ENCODE measurements at places on chromosomes 3 and 15.

DNA sequence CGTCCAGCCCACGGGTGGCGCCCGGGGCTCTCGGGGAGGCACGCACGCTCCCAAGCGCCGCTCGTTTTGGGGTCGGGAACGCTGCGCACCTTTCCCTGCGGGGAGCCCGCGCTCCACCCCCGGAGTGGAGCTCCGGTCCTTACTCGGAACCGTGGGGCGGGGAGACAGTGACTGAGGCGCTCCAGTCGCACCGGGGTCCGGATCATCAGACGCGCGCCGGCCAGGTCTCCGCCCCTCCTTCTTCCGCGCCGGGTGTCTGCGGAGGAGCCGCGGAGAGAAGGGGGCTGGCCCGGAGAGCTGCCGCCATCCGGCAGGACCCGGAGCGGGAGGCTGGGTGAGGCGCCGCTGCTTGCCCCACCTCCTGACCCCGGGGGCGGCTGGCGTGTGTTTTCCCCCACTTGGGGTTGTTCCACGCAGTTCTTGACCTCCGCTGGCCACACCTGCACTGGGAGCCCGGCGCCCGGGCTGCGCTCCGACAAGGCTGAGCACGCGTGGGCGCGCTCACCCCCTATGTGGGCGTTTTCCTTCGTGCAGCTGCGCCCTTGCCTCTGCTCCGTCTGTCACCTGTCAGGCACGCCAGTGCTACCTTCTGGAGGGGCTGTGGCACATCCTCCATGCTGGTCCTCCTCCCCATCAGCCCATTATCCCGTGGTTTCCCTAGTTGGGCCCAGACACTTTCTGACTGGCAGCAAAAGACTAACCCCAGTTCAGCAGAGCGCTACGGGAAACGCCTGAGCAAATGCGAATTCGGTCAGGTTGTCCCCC is at the start of gene MCF2L2:
Gene MCF2L2 (minus strand): TSS at position 173 of the 765 bp plus-strand sequence. CDS start 642 bp downstream, outside the sequence.
- peak; percentile 61 for DNase-seq

DNA sequence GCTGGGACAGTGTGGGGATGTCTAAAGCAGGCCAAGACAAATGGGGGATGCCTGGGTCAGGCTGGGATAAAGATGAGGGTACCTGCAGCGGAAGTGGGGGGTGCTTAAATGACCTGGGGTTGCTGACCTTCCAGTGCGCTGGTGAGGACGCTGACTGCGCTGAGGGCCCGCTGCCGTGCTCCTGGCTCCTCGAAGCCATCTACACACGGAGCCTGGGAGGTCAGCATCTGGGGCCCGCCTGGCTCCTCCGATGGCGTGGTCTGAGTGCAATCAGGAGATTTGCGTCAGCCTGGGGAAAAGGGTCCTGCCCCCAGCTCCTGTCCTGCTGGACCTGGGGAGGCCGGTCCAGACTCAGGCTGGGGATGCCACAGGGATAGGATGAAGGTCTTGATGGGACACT is 50.7 kb downstream of the SCN5A start:
- DNase-seq, result no peak

DNA sequence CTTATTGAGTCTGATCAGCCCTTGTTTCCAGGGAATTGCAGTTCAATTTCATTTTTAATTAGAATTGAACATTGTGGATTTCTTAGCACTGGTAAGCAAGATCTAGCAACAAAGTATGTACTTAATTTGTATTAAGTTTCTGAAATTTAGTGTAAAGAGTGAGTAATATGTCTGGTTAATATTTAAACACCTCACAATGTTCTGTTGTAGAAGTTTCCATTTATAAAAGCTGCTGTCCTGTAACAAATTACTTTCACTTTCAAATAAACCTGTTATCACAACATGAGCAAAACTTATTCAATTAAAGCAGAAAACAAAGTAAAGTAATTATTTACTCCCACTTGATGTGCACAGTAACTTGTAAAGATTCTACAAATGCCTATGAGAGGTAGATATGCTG is 448.5 kb downstream of the NAALADL2 start:
- no peak for DNase-seq

DNA sequence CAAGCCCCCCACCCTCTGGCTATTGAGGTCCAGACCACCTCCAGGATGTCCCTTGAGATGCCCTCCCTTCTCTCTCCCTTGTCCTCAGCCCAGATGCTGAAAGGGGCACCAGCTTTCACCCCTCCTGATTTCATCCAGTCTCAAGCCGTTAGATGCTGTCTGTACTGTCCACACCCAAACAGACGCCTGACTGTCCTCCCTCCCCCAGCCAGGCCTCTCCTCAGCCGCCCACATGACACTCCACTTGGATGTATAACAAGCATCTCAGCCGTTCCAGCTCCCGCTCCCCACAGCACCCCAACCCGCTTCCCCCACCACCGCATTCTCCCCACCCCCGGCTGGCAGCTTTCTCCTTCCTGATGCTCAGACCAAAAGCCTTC is 25.0 kb upstream of the CYP11A1 start:
- no peak for DNase-seq

- DNase-seq, result no peak
Measured at GRCh38 chr3:138657508-138657907, 48.9 kb downstream of the FAIM start.

GRCh38 chr3:46065294-46065705 is 38.0 kb upstream of the XCR1 start:
- DNase-seq, result peak; percentile 15

DNA sequence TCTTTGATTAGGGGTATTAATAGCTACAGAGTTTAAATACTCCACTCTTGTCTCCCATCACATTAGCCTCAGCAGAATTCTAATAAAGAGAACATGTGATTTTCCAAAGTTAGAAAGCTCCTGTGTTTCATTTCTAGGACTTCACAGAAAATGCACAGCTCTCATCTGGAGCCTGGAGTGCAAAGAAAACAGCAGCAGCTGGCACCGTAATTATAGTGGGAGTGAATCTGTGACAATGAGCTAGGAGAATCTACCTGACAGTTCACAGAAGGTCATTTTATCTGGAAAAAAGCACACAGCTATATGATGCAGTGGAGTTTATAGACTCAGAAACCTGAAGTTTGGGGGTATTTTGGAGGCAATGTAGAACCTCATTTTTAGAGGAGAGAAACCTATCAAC is 5.4 kb upstream of the TRIM59 start:
- no peak for DNase-seq

- DNase-seq, result no peak
Measured at GRCh38 chr3:56887402-56888025, 85.8 kb upstream of the ARHGEF3 start.

- DNase-seq, result peak; percentile 65
Measured at GRCh38 chr3:16357186-16358121, 92.4 kb downstream of the OXNAD1 start.

DNA sequence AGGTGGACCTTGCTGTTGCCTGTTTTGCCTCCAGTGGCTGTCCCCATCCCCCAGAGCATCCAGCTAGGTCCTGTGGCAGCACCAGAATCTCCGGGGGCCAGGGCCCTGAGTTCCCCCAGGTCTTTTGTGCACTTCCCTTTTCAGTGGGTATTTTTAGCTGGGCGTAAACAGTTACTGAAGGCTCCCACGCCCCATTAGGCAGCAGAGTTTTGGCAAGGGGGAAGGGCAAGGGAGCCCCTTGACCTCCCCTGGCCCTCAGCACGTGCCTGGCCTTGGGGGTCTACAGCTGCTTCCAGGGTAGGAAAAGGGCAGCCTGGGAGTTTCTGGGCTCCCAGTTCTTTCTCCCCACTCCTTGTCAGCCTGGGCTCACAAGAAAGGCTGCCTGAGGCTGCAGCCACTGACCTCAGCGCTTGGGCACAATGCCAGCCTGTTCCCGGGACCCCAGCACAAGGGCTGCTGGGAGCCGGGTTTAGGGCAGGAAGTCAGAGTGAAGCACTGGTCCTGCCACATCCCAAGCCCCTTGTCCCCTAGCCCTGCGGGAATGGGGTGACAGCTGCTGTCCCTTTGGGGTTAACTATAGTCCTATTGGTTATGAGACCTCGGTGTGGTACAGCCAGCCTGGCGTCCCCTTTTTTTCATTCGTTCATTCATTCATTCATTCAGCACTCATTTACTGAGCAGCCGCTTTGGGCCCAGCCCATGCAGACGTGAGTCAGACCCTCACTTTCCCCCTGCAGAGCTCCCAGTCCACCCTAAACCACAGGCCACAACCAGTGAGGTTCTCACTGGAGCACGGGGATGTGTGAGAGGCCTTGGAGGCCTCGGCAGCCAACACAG is 8.4 kb downstream of the CSK start:
- peak; percentile 94 for DNase-seq

DNA sequence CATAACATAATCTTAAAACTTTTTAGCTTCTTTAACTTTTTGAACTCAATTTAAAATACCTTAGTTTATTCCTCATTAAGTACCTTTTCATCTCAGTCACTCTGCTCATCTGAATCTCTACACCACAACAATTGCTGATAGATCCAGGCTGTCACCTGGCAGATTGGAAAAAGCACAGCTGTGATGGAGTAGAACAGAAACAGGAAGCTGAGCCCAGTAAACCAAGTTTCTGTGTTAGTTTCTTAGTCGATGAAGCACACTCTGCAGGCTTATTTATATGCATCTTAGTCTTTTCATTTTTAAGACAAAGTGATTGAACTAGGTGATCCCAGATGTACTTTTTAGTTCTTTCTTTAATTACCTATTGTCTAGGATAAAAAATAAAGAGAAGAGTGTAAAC is 1398.0 kb upstream of the ALCAM start:
- DNase-seq, result no peak

DNA sequence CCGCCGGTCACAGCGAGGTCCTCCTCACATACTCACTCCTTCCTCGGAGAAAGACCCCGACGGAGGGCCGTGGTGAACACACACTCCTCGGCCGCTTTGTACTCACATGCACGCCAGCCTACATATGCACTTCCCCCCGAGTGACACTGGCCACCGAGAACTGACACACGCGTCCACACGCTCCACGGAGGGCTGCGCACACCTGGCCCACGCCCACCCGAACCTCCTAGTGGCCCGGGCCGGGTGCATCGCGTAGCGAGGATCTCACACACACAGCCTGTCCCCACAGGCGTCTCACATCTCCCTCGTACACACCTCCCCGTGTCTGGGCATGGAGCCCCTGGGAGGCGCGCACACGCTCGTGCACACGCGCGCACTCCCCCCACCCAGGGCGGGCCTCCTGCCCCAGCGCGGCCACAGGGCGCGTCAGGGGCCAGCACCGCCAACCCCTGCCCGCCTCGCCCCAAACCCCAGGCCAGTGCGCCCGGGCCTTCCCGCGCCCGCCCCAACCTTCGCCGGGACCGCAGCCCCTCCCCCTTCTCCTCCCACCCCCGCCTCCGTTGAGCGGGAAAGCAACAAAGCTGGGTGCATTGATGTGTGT is 411 bp upstream of the C3orf70 start:
- no peak for DNase-seq

- no peak for DNase-seq
Measured at GRCh38 chr3:29319262-29319661, 38.4 kb downstream of the RBMS3 start.

DNA sequence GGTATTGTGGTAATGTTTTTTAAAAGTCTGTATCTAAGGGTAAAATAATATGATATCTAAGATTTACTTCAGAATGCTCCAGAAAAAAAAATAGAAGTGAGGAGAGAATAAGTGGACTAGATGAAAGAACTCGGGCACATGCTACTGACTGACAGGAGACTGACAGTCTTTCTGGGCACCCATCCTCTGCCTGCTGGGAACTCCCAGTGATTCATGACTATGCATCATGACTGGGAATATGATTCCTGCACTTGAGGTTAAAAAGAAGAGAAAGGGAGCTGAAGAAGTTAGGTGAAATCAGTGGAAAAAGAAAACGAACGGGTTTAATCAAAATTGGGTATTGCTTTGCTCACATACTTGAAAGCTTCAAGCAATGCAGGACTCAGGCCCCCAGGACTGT is 35.7 kb upstream of the SPSB4 start:
- DNase-seq, result no peak

GRCh38 chr15:46768287-46768686 is 949.0 kb upstream of the SEMA6D start:
- DNase-seq, result no peak

DNA sequence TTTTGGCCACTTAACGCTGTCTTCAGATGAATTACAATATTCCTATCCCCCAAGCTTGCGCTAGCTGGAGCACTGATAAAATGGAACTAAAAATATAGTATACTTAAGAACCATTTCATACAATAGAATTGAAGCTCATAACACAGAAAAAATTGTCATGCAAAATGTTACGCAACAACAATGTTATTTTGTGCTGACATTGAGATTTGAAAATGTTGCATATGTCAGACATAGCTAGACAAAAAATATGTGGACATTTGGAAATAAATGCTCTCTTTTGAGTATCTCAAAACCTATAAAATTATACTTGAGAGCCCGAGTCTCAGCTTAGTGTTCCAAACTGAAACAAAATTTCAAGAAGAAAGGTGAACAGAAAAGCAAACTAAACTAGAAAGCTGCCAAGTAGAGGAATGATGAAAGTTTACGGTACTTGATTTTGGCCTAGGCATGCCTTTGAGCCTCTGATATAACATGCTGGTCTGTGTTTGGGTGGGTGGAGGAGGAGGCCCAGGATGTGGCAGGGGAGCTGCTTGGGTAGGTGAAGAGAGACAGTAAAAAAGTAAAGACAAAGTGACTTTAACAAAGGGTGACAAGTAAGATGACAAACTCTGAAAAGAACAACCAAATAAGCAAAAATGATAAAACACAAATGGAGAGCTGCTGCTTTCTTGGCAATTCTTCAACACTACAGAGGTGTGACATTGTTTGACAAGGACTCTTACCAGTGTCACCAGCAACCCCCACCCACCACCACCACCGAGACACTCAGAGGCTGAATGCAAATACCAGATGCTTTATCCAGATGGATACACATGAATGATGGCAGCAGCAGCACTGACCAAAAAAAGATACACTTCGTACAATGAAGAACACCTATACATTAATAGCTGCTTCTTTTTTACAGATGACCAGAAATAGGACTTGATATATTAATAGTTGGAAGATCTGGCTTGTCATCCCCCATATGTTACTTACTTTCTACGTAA is 129.3 kb upstream of the FEZF2 start:
- no peak for DNase-seq

GRCh38 chr3:123739754-123740153 is 144.4 kb downstream of the MYLK start:
- peak; percentile 55 for DNase-seq

GRCh38 chr3:151214459-151214858 is 11.4 kb upstream of the GPR171 start:
- no peak for DNase-seq

DNA sequence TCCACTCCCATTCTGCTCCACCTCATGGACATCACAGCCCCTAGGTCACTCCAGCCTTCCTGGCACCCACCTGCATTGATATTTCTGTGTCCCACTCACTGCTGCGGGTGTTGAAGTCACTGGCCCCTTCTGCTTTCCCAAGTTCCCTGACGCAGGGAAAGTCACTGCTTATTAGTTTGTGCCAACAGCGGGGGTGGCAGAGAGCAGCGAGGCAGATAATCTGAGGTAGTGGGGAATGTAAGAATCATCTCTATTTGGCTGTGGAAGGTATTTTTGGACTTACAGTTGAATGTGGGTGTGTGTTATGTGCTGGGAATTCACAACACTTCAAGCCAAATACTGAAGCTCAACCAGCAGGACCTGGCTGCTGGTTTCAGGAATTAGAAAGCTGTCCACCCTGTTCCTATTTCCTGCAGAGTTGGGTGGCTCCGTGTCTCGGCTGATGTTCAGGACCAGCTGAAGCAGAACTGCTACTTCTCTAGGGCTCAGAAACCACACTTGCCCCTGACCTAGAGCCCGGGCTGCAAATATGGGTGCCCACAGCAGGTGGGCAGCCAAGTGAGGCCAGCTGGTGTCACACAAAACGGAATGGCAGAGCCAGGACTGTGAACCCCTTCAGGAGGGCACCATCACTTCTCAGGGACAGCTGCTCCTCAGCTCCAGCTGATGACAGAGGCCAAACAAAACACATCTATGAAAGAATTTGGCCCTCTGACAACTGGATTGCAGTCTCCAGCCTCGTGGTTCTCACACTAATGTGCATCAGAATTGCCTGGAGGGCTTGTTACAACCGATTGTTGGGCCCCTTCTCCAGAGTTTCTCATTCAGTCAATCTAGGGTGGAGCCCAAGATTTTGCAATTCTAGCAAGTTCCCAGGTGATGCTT is 57.7 kb downstream of the SEMA5B start:
- DNase-seq, result peak; percentile 84
